ENCODE measurements at places on chromosomes 2 and 18. TPM values are rescaled to one million over a fixed set of nuclear protein-coding genes. Genes with fewer than 3 reads are reported as not detected.

GRCh38 chr2:43051338-43051737, 175.1 kb downstream of the ZFP36L2 start:
- H3K4me1 ChIP-seq: peaks cover 60% of the 10 kb centered on the region
- DNase-seq: no peak
- no peaks in the 10 kb centered on the region for H3K36me3 ChIP-seq
- peaks cover 4% of the 10 kb centered on the region for H3K27me3 ChIP-seq
- peak overlapping the region; percentile 88 for H3K27ac ChIP-seq
- H3K4me3 ChIP-seq: no peak overlapping the region

DNA sequence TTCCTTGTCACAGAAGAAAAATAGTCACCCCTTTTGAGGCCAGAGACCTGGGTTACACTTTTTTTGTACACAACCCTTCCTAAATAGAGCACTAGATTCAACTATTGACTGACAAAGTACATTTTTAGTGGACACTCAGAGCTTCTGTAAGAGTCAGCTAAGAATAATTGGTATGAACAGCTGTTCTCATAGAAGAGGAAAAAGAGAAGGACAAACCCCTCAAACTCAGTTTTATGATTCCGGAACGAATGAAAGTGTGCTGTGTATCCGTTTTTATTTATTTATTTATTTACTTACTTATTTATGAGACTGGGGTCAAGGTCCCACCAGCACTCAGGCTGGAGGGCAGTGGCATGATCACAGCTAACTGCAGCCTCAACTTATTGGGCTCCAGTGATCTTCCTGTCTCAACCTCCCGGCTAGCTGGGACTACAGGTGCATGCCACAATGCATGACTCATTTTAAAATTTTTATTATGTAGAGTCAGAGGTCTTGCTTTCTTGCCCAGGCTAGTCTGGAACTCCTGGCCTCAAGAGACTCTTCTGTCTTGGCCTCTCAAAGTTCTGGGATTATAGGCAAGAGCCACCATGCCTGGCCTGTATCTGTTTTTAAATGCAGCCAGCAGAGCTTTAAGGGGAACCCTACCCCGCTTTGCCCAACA, 36.0 kb upstream of the FZD5 start:
- no peaks in the 10 kb centered on the region for H3K36me3 ChIP-seq
- no peak overlapping the region for H3K27ac ChIP-seq
- no peak overlapping the region for H3K4me3 ChIP-seq
- no peak for DNase-seq
- H3K4me1 ChIP-seq: peaks cover 6% of the 10 kb centered on the region

Gene IKZF2
- 153 TPM for total RNA-seq

Gene KRTCAP3
- 23.9 TPM for total RNA-seq

DNA sequence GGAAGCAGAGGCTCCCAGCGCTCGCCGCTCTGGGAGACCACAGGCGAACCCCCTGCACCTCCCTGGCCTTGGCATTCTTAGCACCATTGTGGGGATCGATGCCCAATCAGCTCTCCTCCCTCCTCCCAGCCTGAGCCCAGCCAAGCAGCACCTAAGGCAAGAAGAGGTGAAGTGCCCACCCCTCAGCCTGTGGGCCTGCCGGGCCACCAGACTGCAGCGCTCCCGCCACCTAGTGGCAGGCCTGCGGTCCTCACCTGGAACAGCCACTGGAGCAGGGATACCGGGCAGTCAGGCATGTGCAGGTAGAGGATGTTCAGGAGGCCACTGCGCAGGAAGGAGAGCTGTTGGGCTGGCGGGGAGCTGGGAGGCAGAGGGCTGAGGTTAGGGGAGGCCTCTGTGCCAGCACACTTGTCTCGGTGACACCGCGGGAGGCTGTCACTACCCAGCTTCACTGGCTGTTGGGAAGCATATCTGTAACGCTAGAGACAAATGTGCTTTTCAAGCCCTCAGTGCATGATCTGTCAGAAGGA, 35.2 kb downstream of the FAM178B start:
- H3K27ac ChIP-seq: no peak overlapping the region
- peaks cover 3% of the 10 kb centered on the region for H3K27me3 ChIP-seq
- peaks cover 32% of the 10 kb centered on the region for H3K4me1 ChIP-seq
- DNase-seq: peak; percentile 83

- no peak overlapping the region for H3K4me3 ChIP-seq
- no peaks in the 10 kb centered on the region for H3K4me1 ChIP-seq
- no peak overlapping the region for H3K27ac ChIP-seq
- peaks cover 9% of the 10 kb centered on the region for H3K27me3 ChIP-seq
Observed at GRCh38 chr2:232687382-232688160, 9.6 kb upstream of the GIGYF2 start.

DNA sequence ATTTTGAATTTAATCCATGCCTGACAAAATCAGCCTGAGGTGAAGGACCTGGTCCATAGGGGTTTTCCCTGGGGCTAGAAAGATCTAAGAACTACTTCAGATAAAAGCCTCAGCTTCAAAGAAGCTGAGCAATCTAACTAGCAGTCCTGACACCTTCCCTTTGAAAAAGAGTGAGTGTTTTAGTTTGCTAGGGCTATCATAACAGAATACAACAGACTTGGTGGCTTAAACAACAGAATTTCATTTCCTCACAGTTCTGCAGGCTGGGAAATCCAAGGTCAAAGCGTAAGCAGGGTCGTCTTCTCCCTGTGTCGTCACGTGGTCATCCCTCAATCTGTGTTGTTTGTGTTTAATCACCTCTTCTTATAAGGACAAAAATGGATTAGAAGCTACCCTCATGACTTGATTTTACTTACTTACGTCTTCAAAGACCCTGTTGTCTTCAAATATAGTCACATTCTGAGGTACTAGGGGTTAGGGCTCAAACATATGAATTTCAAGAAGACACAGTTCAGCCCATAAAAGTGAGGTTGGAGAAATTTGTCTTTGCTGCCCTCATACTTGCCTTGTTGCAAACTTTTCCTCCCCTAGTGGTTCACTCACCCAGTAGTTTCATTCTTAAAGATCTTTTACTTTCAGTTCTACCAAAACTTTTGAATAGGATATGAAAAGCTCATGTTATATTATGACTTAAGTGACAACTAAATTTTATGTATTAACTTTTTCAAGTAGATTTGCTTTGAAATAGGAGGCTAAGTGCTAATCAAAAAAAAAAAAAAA, 673.8 kb downstream of the ARHGAP15 start:
- peaks cover 7% of the 10 kb centered on the region for H3K27me3 ChIP-seq
- H3K36me3 ChIP-seq: no peaks in the 10 kb centered on the region
- no peak overlapping the region for H3K27ac ChIP-seq
- no peak overlapping the region for H3K4me3 ChIP-seq
- DNase-seq: no peak
- H3K4me1 ChIP-seq: no peaks in the 10 kb centered on the region

Gene NAT8
- total RNA-seq: not detected

- DNase-seq: no peak
- H3K4me1 ChIP-seq: peaks cover 10% of the 10 kb centered on the region
- no peak overlapping the region for H3K4me3 ChIP-seq
- H3K27me3 ChIP-seq: no peaks in the 10 kb centered on the region
- H3K36me3 ChIP-seq: no peaks in the 10 kb centered on the region
- H3K27ac ChIP-seq: no peak overlapping the region
Observed at GRCh38 chr2:173978447-173978846, 13.3 kb upstream of the SP3 start.

- DNase-seq: no peak
- no peaks in the 10 kb centered on the region for H3K27me3 ChIP-seq
- peaks cover 16% of the 10 kb centered on the region for H3K4me1 ChIP-seq
- H3K36me3 ChIP-seq: peaks cover 14% of the 10 kb centered on the region
- no peak overlapping the region for H3K4me3 ChIP-seq
Observed at GRCh38 chr18:49862656-49863385, 49.5 kb upstream of the ACAA2 start.

Gene POTEJ
- not detected for total RNA-seq

GRCh38 chr2:24586955-24587354, 95.9 kb downstream of the NCOA1 start:
- no peak overlapping the region for H3K4me3 ChIP-seq
- H3K27ac ChIP-seq: no peak overlapping the region
- no peaks in the 10 kb centered on the region for H3K4me1 ChIP-seq
- peaks cover 17% of the 10 kb centered on the region for H3K36me3 ChIP-seq

DNA sequence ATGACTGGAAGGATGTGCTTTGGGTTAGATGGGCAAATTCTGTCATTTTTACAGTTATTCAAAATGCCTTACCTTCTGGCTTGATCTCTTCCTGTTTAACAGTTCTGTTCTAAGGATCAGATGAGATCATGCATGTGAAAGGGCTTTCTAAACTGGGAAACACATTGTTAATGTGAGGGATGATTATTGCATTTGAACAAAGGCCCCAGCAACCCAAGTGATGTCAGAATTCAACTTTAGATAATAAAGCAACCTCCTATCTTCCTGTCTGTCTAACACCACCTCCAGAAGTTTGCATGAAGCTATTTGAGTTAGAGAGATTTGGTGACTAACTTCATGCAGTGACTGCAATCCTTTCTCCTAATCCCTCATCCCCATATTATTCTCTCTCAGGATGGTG, 77.8 kb upstream of the B3GNT2 start:
- H3K27ac ChIP-seq: peak overlapping the region; percentile 30
- no peaks in the 10 kb centered on the region for H3K27me3 ChIP-seq
- no peak overlapping the region for H3K4me3 ChIP-seq

- H3K27ac ChIP-seq: no peak overlapping the region
- DNase-seq: no peak
- H3K36me3 ChIP-seq: no peaks in the 10 kb centered on the region
Observed at GRCh38 chr18:79575891-79576685, 103.5 kb upstream of the CTDP1 start.

DNA sequence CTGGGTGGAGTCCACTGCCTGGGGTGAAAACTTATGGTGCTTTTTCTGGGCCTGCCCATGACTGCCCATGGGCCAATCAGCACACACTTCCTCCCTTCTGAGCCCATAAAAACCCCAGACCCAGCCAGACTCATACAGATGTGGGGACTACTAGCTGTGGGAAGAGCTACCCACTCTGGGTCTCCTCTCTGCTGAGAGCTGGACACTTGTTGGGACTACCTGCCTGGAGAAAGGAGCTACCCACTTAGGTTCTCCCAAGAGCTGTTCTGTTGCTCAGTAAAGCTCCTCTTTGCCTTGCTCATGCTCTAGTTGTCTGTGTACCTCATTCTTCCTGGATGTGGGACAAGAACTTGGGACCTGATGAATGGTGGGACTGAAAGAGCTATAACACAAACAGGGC, 119.6 kb upstream of the SLC38A11 start:
- H3K27me3 ChIP-seq: no peaks in the 10 kb centered on the region
- DNase-seq: no peak
- H3K4me1 ChIP-seq: no peaks in the 10 kb centered on the region
- H3K4me3 ChIP-seq: no peak overlapping the region
- no peaks in the 10 kb centered on the region for H3K36me3 ChIP-seq

Gene GPR35
- 3.6 TPM for total RNA-seq

Gene POTEI
- 2.1 TPM for total RNA-seq

DNA sequence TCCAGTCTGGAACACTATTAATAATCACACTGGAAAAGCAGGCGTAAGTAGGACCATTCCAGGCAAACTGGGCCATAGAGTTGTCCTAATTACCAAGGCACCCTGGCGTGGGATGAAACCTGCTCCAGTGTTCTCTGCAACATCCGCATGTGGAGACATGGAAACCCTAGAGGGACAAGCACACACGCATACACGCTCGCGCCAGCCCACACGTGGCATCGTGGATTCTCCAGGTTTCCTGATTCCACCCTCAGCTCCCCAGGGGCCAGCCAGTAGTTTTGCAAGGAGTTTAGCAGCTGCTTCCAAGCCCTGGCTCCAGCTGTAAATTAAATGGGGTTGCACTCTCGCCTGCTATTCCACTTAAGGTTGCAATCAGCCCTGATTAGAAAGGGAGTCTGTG, 127.7 kb downstream of the DYSF start:
- H3K36me3 ChIP-seq: no peaks in the 10 kb centered on the region
- H3K27ac ChIP-seq: no peak overlapping the region
- H3K27me3 ChIP-seq: peaks cover 3% of the 10 kb centered on the region

GRCh38 chr2:172177996-172178395, 75.3 kb upstream of the DLX2 start:
- H3K4me3 ChIP-seq: no peak overlapping the region
- no peak for DNase-seq
- no peak overlapping the region for H3K27ac ChIP-seq
- peaks cover 19% of the 10 kb centered on the region for H3K27me3 ChIP-seq

GRCh38 chr2:167294776-167295140, 406.5 kb downstream of the XIRP2 start:
- peak overlapping the region; percentile 44 for H3K27ac ChIP-seq
- H3K36me3 ChIP-seq: no peaks in the 10 kb centered on the region
- H3K27me3 ChIP-seq: peaks cover 44% of the 10 kb centered on the region
- DNase-seq: no peak
- peak overlapping the region; percentile 89 for H3K4me3 ChIP-seq

Gene TSPYL6
- total RNA-seq: not detected

Gene SPEG
- total RNA-seq: 49.4 TPM

Gene CYP20A1
- 16.4 TPM for total RNA-seq

Data from type B pancreatic cell (in vitro differentiated cells).